ENCODE measurements at places on chromosomes 6 and 20. TPM values are rescaled to one million over a fixed set of nuclear protein-coding genes. Genes with fewer than 3 reads are reported as not detected.

GRCh38 chr6:18269253-18269652 lies 4.9 kb upstream of the DEK start:
- H3K4me3 ChIP-seq = no peak overlapping the region
- H3K36me3 ChIP-seq = no peaks in the 10 kb centered on the region
- peaks cover 9% of the 10 kb centered on the region for H3K4me1 ChIP-seq
- peaks cover 5% of the 10 kb centered on the region for H3K27me3 ChIP-seq
- H3K27ac ChIP-seq = no peak overlapping the region

DNA sequence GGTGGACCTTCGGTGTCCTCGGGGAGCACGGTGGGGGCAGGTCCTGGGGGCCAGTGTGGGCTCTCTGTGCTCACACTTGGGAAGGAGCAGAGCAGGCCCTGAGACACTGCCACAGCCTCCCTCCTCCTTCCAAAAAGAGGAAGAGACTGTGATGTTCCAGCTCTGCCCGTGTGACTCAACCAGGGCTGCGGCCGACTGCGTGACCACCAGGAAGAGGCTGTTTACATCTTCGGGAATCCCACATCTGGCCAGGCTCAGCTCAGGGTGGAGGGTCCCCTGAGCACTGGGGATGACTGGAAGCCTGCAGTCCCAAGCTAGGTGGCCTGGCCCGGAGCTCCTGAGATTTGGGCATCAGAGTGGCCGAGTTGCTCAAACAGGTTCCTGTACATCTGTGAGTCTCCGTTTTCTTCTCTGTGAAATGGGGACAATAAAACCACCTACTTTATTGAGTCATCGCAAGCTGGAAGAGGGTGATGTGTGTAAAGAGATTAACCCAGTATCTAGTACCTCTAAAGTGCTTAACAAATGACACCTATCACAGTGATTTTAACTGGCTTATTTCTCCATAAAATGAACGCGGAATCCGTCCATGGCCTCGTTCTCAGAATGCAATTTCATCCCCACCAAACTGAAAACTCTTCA lies 242.1 kb downstream of the DLL1 start:
- H3K4me3 ChIP-seq = no peak overlapping the region
- DNase-seq = peak; percentile 13
- no peaks in the 10 kb centered on the region for H3K27me3 ChIP-seq
- H3K36me3 ChIP-seq = no peaks in the 10 kb centered on the region
- H3K4me1 ChIP-seq = peaks cover 2% of the 10 kb centered on the region

DNA sequence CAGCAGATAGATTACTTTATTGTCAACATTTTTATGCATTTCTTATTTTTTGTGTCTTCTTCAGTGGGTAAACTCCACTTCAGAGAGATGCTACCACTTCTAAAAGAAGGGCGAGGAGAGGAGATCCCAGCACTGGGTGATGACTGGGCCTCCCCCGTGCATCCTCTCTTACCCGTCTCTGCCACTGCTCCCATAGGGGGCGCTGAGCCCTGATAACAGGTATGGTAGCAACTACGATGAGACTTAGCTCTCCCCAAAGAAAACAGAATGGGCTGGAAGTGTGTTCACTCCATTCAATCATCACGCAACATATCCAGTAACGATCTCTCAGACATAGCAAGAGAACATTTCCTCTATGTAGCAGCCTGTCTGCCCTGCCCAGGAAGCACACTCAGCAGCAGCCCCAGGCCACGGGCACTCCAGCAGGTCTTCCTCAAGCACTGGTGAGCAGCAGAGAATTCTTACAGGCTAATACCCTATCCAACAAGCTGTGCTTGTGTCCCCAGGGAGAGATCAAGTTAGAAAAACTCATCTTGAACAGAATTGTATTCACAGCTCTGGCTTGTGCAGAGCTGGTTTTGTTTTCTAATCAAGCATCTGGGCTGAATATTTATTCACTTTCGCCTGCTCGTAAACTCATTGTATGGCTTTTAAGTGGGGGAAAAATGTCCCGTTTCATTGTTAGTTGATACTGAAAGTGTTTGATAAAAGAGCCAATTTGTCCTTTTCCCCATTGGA lies 533.1 kb upstream of the CDH4 start:
- H3K36me3 ChIP-seq = no peaks in the 10 kb centered on the region
- no peak overlapping the region for H3K4me3 ChIP-seq
- H3K27me3 ChIP-seq = peaks cover 1% of the 10 kb centered on the region

DNA sequence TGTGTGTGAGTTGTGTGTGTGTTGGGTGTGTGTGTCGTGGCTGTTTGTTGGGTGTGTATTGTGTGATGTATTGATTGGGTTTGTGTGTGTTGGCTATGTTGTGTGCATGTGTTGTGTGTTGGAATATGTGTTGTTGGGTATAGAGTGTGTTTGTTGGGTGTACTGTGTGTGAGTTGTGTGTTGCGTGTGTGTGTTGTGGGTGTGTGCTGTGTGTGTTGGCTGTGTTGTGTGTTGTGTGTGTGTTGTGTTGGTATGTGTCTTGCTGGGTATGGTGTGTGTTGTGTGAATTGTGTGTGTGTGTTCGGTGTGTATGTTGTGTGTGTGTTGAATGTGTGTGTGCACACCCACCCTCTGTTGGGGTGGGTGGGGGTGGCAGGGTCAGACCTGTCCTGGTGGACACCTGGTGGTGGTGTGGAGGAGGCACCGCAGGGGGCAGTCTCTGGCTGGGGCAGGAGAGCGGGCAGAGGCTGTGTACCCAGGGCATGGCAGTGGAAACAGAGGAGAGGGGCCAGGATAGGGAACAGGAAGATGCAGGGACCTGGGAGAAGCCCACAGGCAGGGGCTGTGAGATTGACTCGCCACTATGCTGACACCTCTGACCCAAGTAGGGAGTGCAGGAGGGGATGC lies 25.5 kb upstream of the PXDC1 start:
- H3K27me3 ChIP-seq = no peaks in the 10 kb centered on the region
- no peak overlapping the region for H3K4me3 ChIP-seq
- H3K4me1 ChIP-seq = peaks cover 10% of the 10 kb centered on the region
- no peaks in the 10 kb centered on the region for H3K36me3 ChIP-seq

- no peaks in the 10 kb centered on the region for H3K27me3 ChIP-seq
- peaks cover 5% of the 10 kb centered on the region for H3K4me1 ChIP-seq
Measured at GRCh38 chr6:168507297-168507696, 66.3 kb downstream of the SMOC2 start.

DNA sequence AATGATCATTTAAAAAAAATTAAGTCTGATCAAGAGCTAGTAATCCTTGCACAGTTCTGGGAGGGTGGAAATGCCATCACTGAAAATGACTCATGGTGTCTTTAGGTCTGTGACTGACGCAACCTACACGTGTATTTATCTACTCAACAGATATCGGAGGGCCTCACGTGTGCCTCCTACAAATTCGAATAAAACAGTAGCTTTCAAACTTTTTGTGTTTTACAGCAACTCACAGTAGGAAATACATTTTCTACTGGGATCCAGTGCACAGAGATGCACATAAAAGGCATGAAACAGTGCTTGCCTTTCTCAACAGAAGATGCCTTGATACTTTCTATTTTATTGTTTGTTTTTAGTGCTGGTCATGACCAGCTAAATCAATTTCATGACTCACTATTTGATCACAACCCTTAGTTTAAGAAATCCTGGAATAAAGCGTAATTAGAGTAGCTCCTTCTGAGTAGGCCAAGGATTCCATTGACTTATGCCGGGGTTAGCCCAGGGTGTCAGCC lies 210.0 kb upstream of the SNX9 start:
- H3K36me3 ChIP-seq = no peaks in the 10 kb centered on the region
- no peak for DNase-seq
- no peaks in the 10 kb centered on the region for H3K4me1 ChIP-seq
- no peak overlapping the region for H3K27ac ChIP-seq

MC3R gene
- not detected for total RNA-seq

VSX1 gene
- total RNA-seq = not detected

NNAT gene
- total RNA-seq = 19.4 TPM

OXT gene
- not detected for total RNA-seq
